ENCODE measurements at places on chromosomes 6 and 20.

DNA sequence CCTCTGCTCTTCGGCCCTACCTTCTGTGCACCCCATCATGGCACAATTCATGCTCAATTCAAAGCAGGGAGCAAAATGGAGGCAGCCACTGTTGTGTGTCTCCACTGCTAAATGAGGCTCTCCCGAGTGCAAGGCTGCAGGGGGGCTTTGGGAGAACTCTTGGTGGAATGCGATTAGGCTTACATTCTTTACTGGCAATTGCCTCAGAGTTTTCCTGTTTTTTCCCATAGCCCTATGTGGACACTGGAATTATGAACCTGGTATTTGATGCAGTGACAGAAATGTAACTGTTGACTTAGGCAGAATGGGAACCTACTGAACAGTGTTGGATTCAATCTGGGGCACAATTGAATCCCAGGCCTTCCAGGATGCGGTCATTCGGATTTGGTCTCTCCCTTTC, 187.9 kb upstream of the GMDS start:
- no peak for DNase-seq

GRCh38 chr6:24949020-24949569, 13.3 kb upstream of the RIPOR2 start:
- peak; percentile 71 for DNase-seq

- peak; percentile 26 for DNase-seq
Measured at GRCh38 chr6:155181498-155181897, 82.3 kb upstream of the CLDN20 start.

GRCh38 chr6:45923831-45924391, 91.7 kb downstream of the CLIC5 start:
- DNase-seq, result no peak

DNA sequence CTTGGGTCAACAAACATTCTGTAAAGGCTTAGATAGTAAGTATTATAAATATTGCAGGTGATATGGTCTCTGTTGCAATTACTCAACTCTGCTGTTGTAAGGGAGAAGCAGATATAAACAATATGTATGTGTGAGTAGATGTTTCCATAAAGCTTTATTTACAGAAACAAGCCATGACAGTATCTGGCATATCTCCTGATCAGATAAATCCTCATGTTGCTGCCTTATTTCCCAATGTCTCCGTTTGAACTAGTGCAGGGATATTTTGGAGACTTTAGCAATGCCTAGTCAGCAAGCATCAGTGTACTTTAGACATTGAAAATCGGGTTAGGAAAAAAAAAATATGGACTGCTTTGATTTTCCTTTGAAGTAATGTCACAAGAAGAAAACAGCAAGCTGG, 96.1 kb downstream of the LAMA2 start:
- DNase-seq, result no peak

DNA sequence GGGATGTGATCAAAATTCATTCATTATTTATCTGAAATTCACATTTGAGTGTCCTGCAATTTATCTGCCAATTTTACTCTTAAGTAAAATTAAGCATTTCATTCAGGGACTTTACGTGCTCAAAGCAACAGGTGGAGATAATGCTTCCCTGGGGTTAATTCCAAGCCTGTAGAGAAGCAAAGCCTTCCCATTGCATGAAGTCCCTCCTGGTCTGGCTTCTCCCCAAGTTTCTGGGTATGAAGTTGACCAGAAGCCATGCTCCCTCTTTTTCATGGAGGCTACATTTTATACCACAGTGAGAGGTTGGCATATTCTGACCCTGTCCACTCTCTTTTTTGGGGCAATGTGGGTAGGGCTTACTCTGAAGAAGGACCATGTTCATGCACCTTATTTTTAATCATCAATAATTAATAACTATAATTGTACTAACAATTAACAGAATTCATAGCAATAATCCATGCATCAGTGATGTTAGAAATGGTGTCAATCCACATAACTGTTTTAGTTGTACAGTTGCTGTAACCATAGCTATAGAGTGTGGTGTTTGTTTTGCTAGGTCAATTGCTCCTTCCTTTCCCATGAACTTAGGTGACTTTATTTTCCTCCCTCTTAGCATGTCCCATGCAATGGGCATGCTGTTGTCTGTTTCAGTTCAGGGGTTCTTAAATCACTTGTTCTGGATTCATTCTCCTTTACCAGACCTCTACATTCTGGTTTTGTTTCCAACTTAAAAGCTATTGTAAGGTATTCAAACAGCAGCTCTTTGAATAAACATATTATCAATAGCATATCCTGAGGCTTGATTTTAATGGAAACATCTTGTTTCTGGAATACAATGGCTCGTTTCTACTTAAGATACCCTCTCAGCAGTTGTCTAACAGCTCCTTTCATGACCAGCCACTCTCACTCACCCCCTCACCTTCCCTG, 1.5 kb downstream of the LAMA4 start:
- DNase-seq, result no peak

- no peak for DNase-seq
Measured at GRCh38 chr6:23841116-23841515, 284.9 kb upstream of the NRSN1 start.

- peak; percentile 32 for DNase-seq
Measured at GRCh38 chr20:25584905-25585704, at the start of gene NINL. TSS of gene NINL (minus strand) at chr20:25585531. CDS start at chr20:25526587, 58,944 bp downstream.

DNA sequence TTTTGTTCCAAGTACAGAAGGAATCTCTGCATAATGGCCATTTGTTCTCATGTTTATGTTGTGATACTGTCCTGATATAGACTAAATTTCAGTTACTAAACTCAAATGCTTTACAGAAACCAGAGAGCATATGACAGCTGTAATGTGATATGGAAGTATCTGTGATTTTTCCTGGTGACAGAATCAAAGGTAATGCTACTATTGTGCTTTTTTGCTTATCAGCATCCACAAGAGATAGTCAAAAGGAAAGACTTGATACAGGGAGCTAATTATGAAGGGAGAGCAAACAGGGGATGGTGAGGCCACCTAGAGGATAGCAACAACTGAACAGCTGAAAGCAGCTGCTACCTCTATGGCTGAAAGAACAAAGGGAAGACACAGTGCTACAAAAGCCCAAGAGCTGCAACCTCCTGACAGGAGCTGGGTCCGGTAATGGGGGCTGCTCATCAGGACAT, 181.4 kb downstream of the PHF3 start:
- DNase-seq, result no peak

DNA sequence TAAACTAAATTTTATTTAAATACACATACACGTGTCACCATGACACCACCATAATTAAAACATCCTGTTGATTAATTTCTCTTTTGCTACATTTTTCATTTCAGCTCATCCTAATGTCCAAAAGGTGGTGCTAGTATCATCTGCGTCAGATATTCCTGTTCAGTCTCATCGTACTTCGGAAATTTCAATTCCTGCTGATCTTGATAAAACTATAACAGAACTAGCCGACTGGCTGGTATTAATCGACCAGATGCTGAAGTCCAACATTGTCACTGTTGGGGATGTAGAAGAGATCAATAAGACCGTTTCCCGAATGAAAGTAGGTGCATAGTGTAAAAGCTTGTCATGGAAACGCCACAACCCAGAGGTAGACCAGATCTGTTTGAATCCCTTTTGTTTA, 263.4 kb downstream of the UTRN start:
- no peak for DNase-seq

DNA sequence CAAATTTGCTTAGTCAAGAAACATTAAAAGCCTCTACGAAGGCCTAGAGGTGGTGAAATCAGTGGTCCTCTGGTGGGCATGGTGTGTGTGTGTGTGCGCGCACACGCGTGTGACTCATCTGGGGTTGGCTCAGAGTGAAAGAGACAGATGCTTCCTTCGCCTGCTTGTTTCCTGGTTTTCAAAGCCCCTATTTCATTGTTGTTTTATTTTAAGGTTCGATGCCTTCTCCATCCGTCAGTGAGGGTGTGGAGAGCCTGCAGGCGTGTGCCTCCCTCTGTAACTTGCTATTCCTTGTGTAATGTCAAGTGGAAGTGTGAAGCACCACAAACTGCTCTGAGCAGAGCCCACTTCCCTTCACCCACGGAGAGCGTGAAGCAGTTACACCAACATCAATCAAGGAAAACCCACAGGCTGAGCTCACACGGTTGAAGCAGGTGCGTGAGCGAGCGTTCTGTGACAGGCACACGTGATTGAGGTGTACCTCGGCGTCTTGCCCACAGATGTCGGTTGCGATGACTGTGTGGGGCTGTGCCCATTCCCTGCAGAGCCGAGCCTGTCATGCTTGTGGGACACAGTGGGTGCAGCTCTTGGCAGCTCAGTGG, 233.9 kb downstream of the PRL start:
- DNase-seq, result peak; percentile 64

DNA sequence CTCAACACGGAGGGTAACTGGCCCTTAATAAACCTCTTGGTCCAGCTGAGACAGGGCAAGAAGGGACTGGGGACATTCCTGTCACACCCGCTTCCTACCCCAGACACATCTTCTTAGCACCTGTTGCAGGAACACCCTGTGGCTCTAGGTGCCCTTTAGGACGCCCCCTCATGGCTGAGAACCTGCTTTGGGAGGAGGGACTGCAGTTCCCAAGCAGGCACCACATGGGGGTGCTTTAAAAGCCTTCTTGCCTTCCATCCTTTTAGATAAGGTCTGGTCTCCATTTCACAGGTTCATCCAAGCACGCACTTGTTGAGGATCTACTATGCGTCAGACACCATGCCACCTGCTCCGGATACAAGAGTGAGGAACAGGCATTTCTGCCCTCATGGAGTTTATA, 26.6 kb downstream of the NSFL1C start:
- DNase-seq, result peak; percentile 7

DNA sequence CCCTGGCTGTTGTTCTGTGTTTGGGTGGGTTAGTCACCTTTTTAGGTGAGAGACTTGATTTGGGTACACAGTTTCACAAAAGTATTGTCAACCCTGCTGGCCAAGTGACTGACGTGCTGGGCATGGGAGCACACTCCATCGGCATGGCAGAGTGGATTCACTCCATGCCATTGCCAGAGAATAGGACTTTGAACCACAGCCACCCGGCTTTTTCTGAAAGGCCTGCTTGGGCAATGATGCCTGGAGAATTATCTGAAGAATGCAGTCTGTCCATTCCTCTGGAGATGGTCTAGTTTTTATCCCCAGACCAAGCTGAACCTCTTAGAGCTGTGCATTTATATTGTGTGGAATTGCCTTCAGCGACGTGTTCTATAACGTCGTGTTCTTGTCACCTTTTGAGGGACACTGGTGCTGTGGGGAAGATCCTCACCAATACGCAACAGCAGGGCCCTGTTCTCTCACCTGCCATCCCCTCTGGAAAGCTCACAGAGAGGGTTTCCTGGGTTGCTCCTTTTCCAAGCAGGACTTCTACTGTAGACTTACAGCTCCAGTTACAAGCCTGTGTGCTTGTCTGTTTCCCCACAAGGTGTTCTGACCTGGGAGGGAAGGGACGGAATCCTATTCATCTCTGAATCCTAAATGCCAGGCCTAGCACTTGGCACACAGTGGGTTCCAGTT, 183.4 kb upstream of the AKAP12 start:
- DNase-seq, result no peak

DNA sequence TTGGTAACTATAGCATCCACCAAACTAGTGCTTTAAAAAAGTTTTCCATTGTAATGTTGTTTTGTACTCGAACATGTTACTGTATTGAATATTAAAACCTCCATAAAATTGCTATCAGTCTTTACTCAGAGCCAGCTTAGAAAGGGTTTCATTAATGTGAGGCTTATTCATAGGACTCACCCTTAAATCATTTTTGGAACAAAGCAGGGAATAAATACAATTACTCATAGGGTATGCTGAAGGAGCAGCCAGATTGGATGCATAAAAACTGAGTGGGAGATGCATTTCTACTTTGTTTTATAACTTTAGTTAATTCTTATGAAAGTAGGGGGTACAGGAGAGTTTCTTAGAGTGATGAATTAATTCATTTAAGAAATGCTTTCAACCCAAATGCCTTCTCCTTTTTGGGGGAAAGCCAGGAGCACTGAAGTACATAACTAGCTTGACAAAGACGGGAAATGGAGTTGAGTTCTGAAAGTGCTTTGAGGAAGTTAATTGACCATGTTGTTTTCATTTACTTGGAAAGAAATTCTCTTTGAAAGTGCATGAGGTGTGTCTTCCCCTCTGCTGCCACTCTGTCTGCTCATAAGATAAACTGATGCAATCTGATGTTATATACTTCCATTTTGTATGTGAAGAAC, 90.3 kb downstream of the RNF144B start:
- no peak for DNase-seq

DNA sequence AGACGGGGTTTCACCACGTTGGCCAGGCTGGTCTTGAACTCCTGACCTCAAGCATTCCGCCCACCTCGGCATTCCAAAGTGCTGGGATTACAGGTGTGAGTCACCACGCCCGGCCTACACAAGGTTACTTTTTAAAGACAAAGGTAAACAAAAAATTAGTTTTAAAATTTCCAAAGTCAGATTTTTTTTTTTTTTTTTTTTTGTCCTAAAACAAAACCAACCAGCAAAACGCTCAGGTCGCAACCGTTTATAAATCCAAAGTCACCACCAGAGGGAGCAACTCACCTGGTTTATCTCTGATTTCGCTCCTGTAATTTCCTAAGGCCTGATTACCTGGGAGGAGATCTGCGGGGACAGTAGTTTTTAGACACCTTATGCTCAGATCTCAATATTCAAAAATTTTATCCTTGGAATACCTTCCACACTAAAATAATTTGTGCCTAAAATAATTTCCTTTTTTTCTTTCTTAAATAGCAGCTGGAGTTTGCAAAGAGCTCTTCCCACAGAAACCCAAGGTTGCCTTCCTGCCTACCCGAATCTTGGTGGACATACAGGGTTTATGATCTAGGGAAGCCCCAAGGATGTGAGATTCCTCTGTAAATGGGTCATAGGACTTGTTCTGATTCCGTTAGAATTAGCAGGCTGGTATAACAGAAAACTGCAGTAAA, 19.8 kb upstream of the TREM1 start:
- DNase-seq, result peak; percentile 31

GRCh38 chr6:125835221-125835744, 44.5 kb downstream of the NCOA7 start:
- DNase-seq, result no peak

GRCh38 chr6:126531840-126532239, 191.9 kb downstream of the CENPW start:
- DNase-seq, result no peak

All from CD4-positive, alpha-beta T cell treated with Interferon gamma for 1 hour (primary cell).